ENCODE measurements at places on chromosomes 1 and 21.
A peak's percentile ranks its signal among the peaks of the same experiment; 100 is the strongest.

- H3K36me3 ChIP-seq, result no peaks in the 10 kb centered on the region
- DNase-seq, result no peak
- peaks cover 3% of the 10 kb centered on the region for H3K27me3 ChIP-seq
- H3K4me3 ChIP-seq, result no peak overlapping the region
- no peaks in the 10 kb centered on the region for H3K4me1 ChIP-seq
- H3K27ac ChIP-seq, result no peak overlapping the region
Observed at GRCh38 chr21:44520326-44521300, 19.4 kb downstream of the KRTAP10-1 start.

GRCh38 chr1:32966900-32967299, 2.3 kb upstream of the RNF19B start:
- H3K4me1 ChIP-seq, result peaks cover 30% of the 10 kb centered on the region
- no peak for DNase-seq
- H3K27me3 ChIP-seq, result no peaks in the 10 kb centered on the region

- H3K27me3 ChIP-seq, result no peaks in the 10 kb centered on the region
- peaks cover 30% of the 10 kb centered on the region for H3K36me3 ChIP-seq
- H3K4me3 ChIP-seq, result no peak overlapping the region
- DNase-seq, result peak; percentile 46
Observed at GRCh38 chr1:26923711-26924110, 2.2 kb downstream of the NUDC start.

DNA sequence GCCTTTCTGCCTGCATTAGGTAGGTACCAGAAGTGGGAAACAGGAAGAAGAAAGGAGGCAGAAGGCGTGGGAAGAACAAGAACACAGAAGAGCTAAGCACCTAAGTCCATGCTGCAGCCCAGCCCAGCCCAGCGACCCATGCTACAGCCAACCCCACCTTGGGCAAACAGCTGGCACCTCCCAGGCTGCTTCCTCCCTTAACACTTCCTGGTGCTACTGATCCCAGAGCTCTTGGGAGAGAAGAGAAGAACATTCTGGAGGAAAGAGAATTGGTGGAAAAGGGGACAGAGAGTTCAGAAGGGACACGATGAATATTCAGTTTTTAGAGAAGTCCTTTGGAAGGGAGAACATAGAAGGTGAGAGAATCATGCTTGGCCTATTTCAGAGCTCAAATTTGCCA, 28.5 kb downstream of the PLEKHA6 start:
- H3K4me3 ChIP-seq, result no peak overlapping the region
- no peak overlapping the region for H3K27ac ChIP-seq
- no peak for DNase-seq
- peaks cover 8% of the 10 kb centered on the region for H3K4me1 ChIP-seq
- H3K36me3 ChIP-seq, result no peaks in the 10 kb centered on the region
- no peaks in the 10 kb centered on the region for H3K27me3 ChIP-seq

GRCh38 chr1:81681601-81682266, 119.0 kb upstream of the ADGRL2 start:
- no peak overlapping the region for H3K27ac ChIP-seq
- H3K27me3 ChIP-seq, result no peaks in the 10 kb centered on the region
- DNase-seq, result peak; percentile 65

GRCh38 chr1:200744143-200744542, 5.5 kb downstream of the CAMSAP2 start:
- H3K4me3 ChIP-seq, result no peak overlapping the region
- H3K27ac ChIP-seq, result no peak overlapping the region
- no peaks in the 10 kb centered on the region for H3K27me3 ChIP-seq
- H3K36me3 ChIP-seq, result peaks cover 5% of the 10 kb centered on the region

GRCh38 chr1:10288029-10288615, 77.8 kb downstream of the KIF1B start:
- H3K4me3 ChIP-seq, result no peak overlapping the region
- DNase-seq, result no peak
- H3K36me3 ChIP-seq, result peaks cover 36% of the 10 kb centered on the region
- no peaks in the 10 kb centered on the region for H3K4me1 ChIP-seq
- no peak overlapping the region for H3K27ac ChIP-seq

- H3K27me3 ChIP-seq, result no peaks in the 10 kb centered on the region
- no peak overlapping the region for H3K4me3 ChIP-seq
- H3K36me3 ChIP-seq, result no peaks in the 10 kb centered on the region
- no peak overlapping the region for H3K27ac ChIP-seq
Observed at GRCh38 chr21:15928196-15928595, 198.4 kb downstream of the USP25 start.

GRCh38 chr1:81008293-81008692, 792.4 kb upstream of the ADGRL2 start:
- H3K27ac ChIP-seq, result no peak overlapping the region
- no peaks in the 10 kb centered on the region for H3K36me3 ChIP-seq
- DNase-seq, result no peak
- H3K4me3 ChIP-seq, result no peak overlapping the region

GRCh38 chr1:201272799-201273198, 10.5 kb upstream of the PKP1 start:
- H3K4me3 ChIP-seq, result no peak overlapping the region
- no peaks in the 10 kb centered on the region for H3K36me3 ChIP-seq
- no peaks in the 10 kb centered on the region for H3K27me3 ChIP-seq
- DNase-seq, result no peak
- H3K4me1 ChIP-seq, result peaks cover 28% of the 10 kb centered on the region

GRCh38 chr1:196271212-196271947, 336.9 kb downstream of the KCNT2 start:
- no peak overlapping the region for H3K4me3 ChIP-seq
- no peak overlapping the region for H3K27ac ChIP-seq
- DNase-seq, result no peak
- H3K27me3 ChIP-seq, result no peaks in the 10 kb centered on the region
- H3K4me1 ChIP-seq, result no peaks in the 10 kb centered on the region

Measured in GM23248 (cell line).